Mucosa of descending colon (tissue), 3 donors: ENCODE measurements at places on chromosomes 1 and 21. TPM values are rescaled to one million over a fixed set of nuclear protein-coding genes. Genes with fewer than 3 reads are reported as not detected.

LYPD8 gene
- 235 TPM for total RNA-seq

CYP4Z1 gene
- total RNA-seq = 0.55 TPM

PCBP3 gene
- 7.6 TPM for total RNA-seq

PLA2G4A gene
- total RNA-seq = 26.8 TPM

HCN3 gene
- total RNA-seq = 15.6 TPM

MYBPH gene
- not detected for total RNA-seq

SLC25A24 gene
- total RNA-seq = 81.2 TPM

ANGPTL3 gene
- not detected for total RNA-seq

CNKSR1 gene
- total RNA-seq = 19.6 TPM

BATF3 gene
- total RNA-seq = 1.6 TPM

ETNK2 gene
- total RNA-seq = 2.1 TPM

MYOC gene
- 0.75 TPM for total RNA-seq

CYP4A11 gene
- not detected for total RNA-seq

TOR1AIP1 gene
- 91.7 TPM for total RNA-seq

CLDN17 gene
- not detected for total RNA-seq

TRIM67 gene
- total RNA-seq = 0.05 TPM

HMGCL gene
- total RNA-seq = 83.4 TPM

CACNA1S gene
- total RNA-seq = not detected

CEP350 gene
- 53.9 TPM for total RNA-seq

MCOLN2 gene
- 66.2 TPM for total RNA-seq

CR1L gene
- not detected for total RNA-seq

CENPF gene
- 4.1 TPM for total RNA-seq

ADGRB2 gene
- 0.55 TPM for total RNA-seq

IPO13 gene
- total RNA-seq = 21.5 TPM

PEAR1 gene
- 2.3 TPM for total RNA-seq

CLCA1 gene
- total RNA-seq = 1,205 TPM

UTS2 gene
- total RNA-seq = 0.17 TPM

VN1R5 gene
- total RNA-seq = not detected

PCNX2 gene
- 6.0 TPM for total RNA-seq

LCE3E gene
- total RNA-seq = not detected

RPAP2 gene
- total RNA-seq = 33.5 TPM

CELA2B gene
- not detected for total RNA-seq
